ENCODE measurements at places on chromosomes 7 and 10.

DNA sequence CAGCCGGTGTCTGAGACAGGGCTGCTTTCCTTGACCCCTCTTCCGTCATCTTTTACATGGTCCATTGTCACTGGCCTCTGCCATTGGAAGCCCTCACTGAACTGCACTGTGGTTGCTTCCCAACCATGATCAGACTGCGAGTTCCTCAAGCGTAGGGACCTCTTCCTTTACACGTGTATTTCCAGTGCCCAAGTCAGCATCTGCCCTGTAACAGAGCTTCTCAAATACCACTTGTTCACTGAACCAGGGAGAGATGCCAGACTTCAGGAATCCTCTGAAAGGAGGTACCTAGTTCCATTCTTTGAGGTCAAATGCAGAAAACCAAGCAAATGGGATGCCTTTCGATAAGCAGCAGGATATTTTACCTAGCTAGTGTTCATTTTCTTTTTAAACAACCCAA, 145.1 kb downstream of the NRP1 start:
- DNase-seq = no peak
- H3K27me3 ChIP-seq = no peaks in the 10 kb centered on the region
- no peaks in the 10 kb centered on the region for H3K4me1 ChIP-seq
- H3K36me3 ChIP-seq = no peaks in the 10 kb centered on the region
- no peak overlapping the region for H3K4me3 ChIP-seq

DNA sequence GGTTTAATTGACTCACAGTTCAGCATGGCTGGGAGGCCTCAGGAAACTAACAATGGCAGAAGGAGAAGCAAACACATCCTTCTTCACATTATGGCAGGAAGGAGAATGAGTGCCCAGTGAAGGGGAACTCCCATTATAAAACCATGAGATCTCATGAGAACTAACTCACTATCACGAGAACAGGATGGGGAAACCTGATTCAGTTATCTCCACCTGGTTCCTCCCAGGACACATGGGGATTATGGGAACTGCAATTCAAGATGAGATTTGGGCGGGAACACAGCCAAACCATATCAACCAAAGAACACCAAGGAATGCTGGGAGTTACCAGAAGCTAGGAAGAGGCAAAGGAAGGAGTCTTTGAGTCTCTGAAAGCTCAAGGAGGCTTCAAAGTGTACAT, 94.3 kb downstream of the IPMK start:
- H3K4me1 ChIP-seq = no peaks in the 10 kb centered on the region
- no peak overlapping the region for H3K27ac ChIP-seq
- H3K27me3 ChIP-seq = no peaks in the 10 kb centered on the region
- no peak overlapping the region for H3K4me3 ChIP-seq
- DNase-seq = no peak

DNA sequence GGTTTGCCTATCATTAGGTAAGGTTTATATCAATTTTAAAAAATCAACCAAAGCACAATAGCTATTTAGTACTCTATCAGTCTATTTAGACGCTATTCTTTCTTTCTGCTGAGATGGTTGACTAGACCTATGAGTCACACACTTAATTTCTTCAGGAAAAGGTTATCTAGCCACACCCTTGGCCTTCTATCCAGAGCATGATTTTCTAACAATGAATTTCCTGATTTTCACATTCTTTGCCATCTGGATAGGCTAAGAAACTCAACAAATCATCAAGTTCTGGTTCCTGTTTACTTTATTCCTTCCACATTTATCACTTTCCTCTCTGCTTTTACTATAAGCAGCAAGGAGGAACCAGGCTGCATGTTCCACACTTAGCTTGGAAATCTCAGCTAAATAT, 8.1 kb downstream of the PRPS1L1 start:
- DNase-seq = no peak
- H3K27ac ChIP-seq = no peak overlapping the region
- H3K27me3 ChIP-seq = no peaks in the 10 kb centered on the region
- no peaks in the 10 kb centered on the region for H3K36me3 ChIP-seq
- no peak overlapping the region for H3K4me3 ChIP-seq
- no peaks in the 10 kb centered on the region for H3K4me1 ChIP-seq

GRCh38 chr7:74318043-74318442, 28.8 kb downstream of the CLIP2 start:
- no peak for DNase-seq
- no peak overlapping the region for H3K4me3 ChIP-seq
- H3K27ac ChIP-seq = no peak overlapping the region
- no peaks in the 10 kb centered on the region for H3K27me3 ChIP-seq
- H3K4me1 ChIP-seq = no peaks in the 10 kb centered on the region

GRCh38 chr7:100674411-100675104, 1.0 kb downstream of the GNB2 start:
- DNase-seq = no peak
- H3K27ac ChIP-seq = peak overlapping the region; percentile 86
- peak overlapping the region; percentile 95 for H3K4me3 ChIP-seq
- peaks cover 31% of the 10 kb centered on the region for H3K36me3 ChIP-seq
- peaks cover 7% of the 10 kb centered on the region for H3K4me1 ChIP-seq

DNA sequence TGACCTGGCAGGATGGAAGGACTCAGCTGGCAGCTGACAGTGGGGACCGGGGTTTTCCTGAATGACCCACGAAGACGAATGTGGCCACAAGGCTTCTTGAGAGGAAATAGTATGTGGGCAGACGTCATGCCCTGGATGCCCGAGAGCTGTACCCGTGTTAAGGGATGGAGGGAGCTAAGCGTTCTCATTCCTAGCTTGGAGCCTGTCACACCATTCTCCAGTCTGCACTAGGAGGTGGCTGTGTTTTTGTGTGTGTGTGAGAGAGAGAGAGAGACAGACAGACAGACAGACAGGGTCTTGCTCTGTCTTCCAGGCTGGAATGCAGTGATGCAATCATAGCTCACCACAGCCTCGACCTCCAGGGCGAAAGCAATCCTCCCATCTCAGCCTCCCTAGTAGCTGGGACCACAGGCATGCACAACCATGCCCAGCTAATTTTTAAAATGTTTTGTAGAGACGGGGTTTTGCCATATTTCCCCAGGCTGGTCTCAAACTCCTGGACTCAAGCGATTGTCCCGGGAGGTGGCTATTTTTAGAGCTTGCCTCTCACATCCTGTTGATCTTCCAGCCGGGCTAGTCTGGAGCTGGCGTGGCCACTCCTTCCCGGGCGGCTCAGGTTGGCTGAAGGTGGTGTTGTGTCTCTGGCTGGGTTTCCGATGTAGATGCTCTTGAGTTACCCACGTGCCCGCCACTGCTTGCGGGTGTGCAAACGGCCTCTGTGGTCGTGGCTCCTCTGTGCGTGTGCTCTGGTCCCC, 2.1 kb downstream of the AMZ1 start:
- peaks cover 13% of the 10 kb centered on the region for H3K4me1 ChIP-seq
- H3K4me3 ChIP-seq = no peak overlapping the region
- no peak for DNase-seq
- no peaks in the 10 kb centered on the region for H3K36me3 ChIP-seq

DNA sequence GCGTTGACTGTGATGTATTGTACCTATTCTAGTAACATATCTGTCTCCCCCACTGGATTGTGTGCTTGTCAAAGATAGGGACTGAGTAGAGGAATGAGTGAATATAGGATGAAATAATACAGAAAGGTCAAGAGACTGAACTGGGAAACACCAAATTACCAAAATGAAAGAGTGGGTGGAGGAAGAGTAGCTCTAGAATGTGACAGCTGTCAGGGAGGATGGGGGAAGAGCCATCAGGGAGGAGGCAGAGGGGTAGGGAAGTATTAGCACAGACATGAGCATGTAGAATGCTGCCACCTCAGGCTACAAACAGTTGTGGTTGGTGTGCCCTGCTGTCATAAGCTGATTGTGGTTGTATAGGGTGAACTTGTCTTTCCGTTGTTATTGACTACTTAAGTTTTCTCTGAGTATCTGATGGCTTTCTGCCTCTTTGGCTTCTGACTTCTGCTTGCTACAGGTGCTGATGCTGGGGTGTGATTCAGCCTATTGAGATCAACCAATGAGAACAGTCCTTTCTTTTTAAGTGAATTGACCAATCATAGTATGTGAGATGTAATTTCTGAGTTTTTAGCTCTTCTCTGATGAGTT, 5.6 kb downstream of the CCSER2 start:
- H3K27ac ChIP-seq = peak overlapping the region; percentile 70
- no peaks in the 10 kb centered on the region for H3K27me3 ChIP-seq
- H3K4me3 ChIP-seq = no peak overlapping the region
- DNase-seq = peak; percentile 66
- H3K4me1 ChIP-seq = peaks cover 25% of the 10 kb centered on the region

DNA sequence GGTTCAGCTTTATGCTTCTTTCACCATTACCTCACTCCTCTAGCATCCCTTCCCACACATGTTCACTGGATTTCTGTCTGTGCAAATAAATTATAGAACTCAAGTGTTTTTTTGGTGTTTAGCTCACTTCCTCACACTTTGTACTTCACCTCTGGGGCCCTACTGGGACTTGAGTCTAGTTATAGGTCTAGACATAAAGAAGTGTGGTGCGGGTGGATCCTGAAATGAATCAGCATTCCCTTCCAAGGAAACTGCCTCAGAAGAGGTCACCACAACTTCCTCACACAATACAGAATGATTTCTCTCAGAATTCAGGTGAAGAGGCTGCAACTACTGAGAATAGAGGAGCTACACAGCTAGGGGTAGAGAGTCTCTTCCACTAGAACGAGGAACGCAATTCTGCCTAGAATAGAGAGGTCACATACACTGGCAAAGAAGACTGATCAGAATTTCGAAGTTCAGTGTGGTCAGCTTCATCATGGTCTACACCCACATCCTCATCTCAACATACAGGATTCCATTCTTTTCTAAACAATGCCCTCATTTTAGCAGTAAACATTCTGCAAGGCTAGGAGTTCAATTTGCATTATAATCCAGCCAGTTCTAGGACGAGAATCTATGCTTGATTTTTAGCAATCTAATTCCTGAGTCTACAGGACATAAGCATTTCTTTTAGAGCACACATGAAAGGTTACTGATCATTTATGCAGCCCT, 938.7 kb upstream of the PHF14 start:
- H3K36me3 ChIP-seq = no peaks in the 10 kb centered on the region
- no peak overlapping the region for H3K4me3 ChIP-seq
- no peak for DNase-seq
- no peaks in the 10 kb centered on the region for H3K4me1 ChIP-seq
- no peak overlapping the region for H3K27ac ChIP-seq
- H3K27me3 ChIP-seq = no peaks in the 10 kb centered on the region

DNA sequence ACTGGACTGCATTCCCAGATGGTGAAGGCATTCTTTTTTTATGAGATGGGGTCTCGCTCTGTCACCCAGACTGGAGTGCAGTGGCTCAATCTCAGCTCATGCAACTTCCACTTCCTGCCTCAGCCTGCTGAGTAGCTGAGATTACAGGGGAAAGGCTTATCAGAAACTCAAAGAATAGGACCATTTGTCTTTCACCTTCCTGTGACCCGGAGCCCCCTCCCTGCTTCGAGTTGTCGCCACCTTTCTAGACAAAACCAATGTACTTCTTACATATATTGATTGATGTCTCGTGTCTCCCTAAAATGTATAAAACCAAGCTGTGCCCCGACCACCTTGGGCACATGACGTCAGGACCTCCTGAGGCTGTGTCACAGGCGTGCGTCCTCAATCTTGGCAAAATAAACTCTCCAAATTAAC, 1.8 kb upstream of the METTL27 start:
- H3K4me3 ChIP-seq = no peak overlapping the region
- peaks cover 7% of the 10 kb centered on the region for H3K4me1 ChIP-seq
- no peaks in the 10 kb centered on the region for H3K27me3 ChIP-seq
- H3K27ac ChIP-seq = no peak overlapping the region
- no peak for DNase-seq

DNA sequence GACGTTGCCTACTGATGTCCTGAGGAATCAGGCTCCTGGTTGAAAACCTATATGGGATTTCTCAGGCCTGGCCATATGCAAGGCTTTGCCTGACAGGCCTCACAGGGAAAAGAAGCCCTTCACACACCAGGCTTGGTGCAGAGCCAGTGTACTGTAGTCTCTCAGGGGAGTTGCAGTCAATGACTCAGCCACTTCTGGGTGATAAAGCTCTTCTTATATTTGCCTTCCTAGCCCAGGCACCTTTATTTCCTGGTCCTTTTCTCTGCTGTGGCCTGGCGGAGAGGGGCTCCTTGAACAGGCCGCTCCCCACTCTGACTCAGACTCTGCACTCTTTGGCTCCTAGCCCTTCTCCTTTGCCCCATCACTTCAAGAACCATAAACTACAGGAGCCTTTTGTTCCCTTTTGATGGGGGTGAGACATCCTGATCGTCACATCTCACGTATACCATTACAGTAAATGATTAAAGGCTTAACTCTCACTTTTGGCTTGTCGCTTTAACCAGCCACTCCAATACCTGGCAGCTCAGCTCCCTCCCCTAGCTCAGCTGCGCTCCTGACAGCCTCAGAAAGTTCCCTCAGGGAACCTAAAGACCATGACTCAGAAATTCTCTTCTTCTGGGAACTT, 33.5 kb downstream of the DPY19L1 start:
- H3K27me3 ChIP-seq = no peaks in the 10 kb centered on the region
- DNase-seq = no peak
- H3K27ac ChIP-seq = no peak overlapping the region

GRCh38 chr10:3067118-3067858, at the start of gene PFKP:
PFKP (plus strand) TSS chr10:3067548; CDS start chr10:3067596, 48 bp downstream.
- DNase-seq = peak; percentile 34
- H3K27me3 ChIP-seq = no peaks in the 10 kb centered on the region
- peak within 1 kb of the TSS; percentile 99 for H3K4me3 ChIP-seq
- H3K36me3 ChIP-seq = no peaks in the 10 kb centered on the region
- peak within 1 kb of the TSS; percentile 68 for H3K27ac ChIP-seq
- H3K4me1 ChIP-seq = peaks cover 15% of the 10 kb centered on the region

DNA sequence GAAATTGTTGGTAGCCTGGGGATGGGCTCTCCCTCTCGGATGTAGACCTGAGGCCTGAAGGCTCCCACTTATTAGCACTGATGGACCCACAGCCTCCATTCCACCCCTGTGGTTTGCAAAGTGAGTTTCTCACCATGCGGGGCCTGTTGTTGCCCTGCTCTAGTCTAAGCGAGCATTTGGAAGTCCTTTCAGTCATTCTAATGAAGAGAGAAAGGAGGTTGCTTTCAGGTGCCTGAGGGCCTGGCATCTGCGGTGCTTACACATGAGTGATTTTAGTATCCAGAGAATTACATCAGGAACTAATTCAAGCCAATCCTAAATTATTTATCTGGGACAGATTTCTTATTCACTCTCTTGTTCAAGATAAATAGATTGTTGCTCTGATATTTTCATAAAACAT, 61.6 kb downstream of the NAMPT start:
- DNase-seq = no peak
- no peaks in the 10 kb centered on the region for H3K27me3 ChIP-seq
- no peaks in the 10 kb centered on the region for H3K36me3 ChIP-seq
- H3K4me3 ChIP-seq = no peak overlapping the region
- no peaks in the 10 kb centered on the region for H3K4me1 ChIP-seq

DNA sequence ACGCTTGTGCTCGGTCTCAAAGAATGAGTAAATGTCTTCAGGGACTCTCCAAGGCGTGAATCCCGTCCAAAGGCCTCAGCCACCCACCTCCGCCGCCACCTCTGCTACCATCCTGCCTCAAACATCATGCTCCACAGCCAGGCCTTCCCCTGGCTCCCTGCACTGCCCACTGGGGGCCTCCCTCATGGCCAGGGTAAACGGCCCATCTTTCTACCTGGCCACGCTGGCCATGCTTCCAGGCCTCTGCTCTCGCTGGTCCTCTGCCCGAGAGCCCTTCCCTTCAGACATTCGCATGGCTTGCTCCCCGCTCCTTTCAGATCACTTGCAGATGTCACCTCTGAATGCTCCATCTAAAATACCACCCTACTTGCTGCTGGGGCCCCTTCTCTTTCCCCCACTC, 40.2 kb downstream of the ZNF783 start:
- no peak overlapping the region for H3K4me3 ChIP-seq
- no peaks in the 10 kb centered on the region for H3K4me1 ChIP-seq

- no peaks in the 10 kb centered on the region for H3K4me1 ChIP-seq
- H3K27ac ChIP-seq = no peak overlapping the region
- no peaks in the 10 kb centered on the region for H3K36me3 ChIP-seq
- H3K4me3 ChIP-seq = no peak overlapping the region
- no peak for DNase-seq
Observed at GRCh38 chr10:125238682-125239081, 78.3 kb upstream of the CTBP2 start.
